Natural killer cell (primary cell): ENCODE measurements at places on chromosomes 13 and 19.

- no peak for DNase-seq
These were observed 13.0 kb downstream of the EMP3 start for GRCh38 chr19:48338253-48338755.

DNA sequence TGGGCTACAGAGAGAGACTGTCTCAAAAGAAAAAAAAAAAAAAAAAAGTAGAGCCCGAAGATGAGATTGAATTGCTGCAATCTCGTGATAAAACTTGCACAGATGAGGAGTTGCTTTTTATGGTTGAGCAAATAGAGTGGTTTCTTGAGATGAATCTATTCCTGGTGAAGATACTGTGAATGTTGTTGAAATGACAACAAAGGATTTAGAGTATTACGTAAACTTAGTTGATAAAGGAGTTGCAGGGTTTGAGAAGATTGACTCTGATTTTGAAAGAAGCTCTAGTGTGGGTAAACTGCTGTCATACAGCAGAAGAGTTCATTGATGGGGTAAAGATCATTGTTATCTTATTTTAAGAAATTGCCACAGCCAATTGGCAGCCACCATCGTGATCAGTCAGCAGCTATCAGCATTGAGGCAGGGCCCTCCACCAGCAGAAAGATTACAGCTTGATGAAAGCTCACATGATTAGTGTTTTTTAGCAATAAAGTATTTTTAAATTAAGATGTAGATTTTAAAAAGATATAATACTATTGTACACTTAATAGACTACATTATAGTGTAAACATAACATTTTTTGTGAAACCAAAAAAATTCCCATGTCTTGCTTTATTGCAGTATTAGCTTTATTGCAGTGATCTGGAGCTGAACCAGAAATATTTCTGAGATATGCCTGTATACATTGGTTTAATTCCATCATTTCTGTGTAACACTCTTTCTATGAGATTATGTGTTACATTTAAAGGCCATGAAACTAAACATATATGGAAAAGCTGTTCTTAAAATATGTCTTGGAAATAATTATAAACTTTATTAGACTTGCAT is 43.1 kb downstream of the ZMYM2 start:
- no peak for DNase-seq

GRCh38 chr19:12800466-12800770 is 1.2 kb downstream of the PRDX2 start:
- DNase-seq = peak; percentile 20

- DNase-seq = no peak
These were observed at the start of gene PRODH2 for GRCh38 chr19:35812220-35813042. PRODH2 (minus strand) TSS chr19:35812845; CDS start chr19:35812805, 40 bp downstream.

- peak; percentile 79 for DNase-seq
These were observed 2.6 kb upstream of the PRKCG start for GRCh38 chr19:53879140-53880081.

GRCh38 chr13:21657538-21657937 is 13.3 kb upstream of the FGF9 start:
- DNase-seq = no peak

- DNase-seq = peak; percentile 60
These were observed at the start of gene NFIX for GRCh38 chr19:12994701-12995595. NFIX (plus strand) TSS chr19:12995475; CDS start chr19:12995838, 363 bp downstream.

- DNase-seq = no peak
These were observed 5.9 kb downstream of the KLF12 start for GRCh38 chr13:74128156-74128767.

- no peak for DNase-seq
These were observed 814.2 kb upstream of the SLITRK5 start for GRCh38 chr13:86856991-86857390.

- no peak for DNase-seq
These were observed 75.6 kb upstream of the ZNF507 start for GRCh38 chr19:32269831-32270230.

- DNase-seq = no peak
These were observed 22.0 kb downstream of the ZNF266 start for GRCh38 chr19:9413240-9413954.

GRCh38 chr13:69028936-69029335 is 1078.7 kb upstream of the ATXN8OS start:
- no peak for DNase-seq
